ENCODE measurements at places on chromosomes 6 and 20. TPM values are rescaled to one million over a fixed set of nuclear protein-coding genes. Genes with fewer than 3 reads are reported as not detected.

GRCh38 chr20:31788578-31788977 lies 30.6 kb upstream of the MYLK2 start:
- DNase-seq: no peak

- no peak for DNase-seq
These were observed 399.7 kb downstream of the BTBD3 start for GRCh38 chr20:12317433-12317832.

DNA sequence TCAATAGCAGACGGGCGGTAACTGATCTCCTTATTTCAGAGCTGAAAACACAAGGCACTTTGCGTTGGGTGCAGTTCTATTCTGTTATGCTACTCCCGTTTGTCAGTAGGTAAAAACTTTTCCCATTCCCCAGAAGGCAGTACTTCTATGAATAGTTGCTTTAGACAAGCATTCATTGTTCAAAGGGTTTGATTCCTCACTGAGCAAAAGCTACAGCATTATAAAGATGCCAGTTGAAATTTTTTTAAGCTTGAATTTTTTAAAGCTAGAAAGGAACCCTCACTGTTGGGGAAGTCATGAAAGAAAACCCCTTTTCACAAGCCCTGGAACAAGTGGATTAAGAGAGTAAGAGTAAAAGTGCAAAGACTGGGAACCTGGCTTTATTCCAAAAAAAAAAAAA lies 42.3 kb downstream of the FUT9 start:
- DNase-seq: no peak

DNA sequence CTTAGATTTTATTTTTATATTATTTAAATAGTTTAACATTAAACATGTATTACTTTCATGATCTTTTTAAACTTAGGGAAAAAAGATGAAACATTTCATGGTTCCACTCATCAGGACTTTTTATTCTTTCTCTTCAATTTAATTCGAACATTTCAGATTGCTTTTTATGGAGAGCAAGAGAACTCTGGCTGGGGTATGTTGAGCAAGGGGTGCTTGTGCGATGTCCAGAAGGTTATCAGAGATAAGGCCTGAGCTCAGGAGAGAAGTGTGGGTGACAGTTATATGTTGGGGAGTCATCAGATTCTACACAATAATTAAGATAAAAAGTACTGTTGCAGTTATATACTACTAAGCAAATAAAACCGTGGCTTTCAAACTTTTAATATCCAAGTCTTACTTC lies 37.5 kb downstream of the FKBP5 start:
- DNase-seq: no peak

DNA sequence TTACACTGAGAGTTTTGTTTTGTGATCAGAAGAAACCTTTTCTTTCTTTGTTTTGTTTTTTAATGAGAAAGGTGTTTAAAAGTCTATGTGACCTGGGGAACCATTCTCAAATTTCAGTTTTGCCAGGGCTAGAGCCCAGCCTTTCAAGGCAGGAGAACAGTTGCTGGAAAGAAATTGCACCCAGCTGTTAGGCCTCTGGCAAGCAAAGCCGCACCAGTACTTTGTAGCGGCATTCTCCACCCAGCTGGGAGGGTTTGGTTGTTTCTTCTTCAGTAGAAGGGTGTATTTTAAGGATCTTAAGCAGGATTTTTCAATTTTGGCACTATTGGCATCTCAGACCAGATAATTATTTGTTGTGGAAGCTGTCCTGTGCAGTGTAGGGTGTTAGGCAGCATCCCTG lies 16.6 kb upstream of the MAPK13 start:
- DNase-seq: no peak

- no peak for DNase-seq
These were observed 93.0 kb upstream of the ELOVL5 start for GRCh38 chr6:53441761-53442160.

DNA sequence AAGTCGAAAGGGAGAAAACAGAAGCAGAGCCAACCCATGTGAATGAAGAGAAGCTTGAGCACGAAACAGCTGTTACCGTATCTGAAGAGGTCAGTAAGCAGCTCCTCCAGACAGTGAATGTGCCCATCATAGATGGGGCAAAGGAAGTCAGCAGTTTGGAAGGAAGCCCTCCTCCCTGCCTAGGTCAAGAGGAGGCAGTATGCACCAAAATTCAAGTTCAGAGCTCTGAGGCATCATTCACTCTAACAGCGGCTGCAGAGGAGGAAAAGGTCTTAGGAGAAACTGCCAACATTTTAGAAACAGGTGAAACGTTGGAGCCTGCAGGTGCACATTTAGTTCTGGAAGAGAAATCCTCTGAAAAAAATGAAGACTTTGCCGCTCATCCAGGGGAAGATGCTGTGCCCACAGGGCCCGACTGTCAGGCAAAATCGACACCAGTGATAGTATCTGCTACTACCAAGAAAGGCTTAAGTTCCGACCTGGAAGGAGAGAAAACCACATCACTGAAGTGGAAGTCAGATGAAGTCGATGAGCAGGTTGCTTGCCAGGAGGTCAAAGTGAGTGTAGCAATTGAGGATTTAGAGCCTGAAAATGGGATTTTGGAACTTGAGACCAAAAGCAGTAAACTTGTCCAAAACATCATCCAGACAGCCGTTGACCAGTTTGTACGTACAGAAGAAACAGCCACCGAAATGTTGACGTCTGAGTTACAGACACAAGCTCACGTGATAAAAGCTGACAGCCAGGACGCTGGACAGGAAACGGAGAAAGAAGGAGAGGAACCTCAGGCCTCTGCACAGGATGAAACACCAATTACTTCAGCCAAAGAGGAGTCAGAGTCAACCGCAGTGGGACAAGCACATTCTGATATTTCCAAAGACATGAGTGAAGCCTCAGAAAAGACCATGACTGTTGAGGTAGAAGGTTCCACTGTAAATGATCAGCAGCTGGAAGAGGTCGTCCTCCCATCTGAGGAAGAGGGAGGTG lies 38.7 kb downstream of the ZBTB2 start:
- DNase-seq: no peak

The DNAH8 gene
- 0.05 TPM for total RNA-seq

The COL11A2 gene
- 0.61 TPM for total RNA-seq

The EMILIN3 gene
- total RNA-seq: 0.69 TPM

The IL17A gene
- not detected for total RNA-seq
